ENCODE measurements at places on chromosomes 7 and 10.

GRCh38 chr10:79410315-79411094, 34.9 kb downstream of the ZCCHC24 start:
- DNase-seq, result no peak

- DNase-seq, result no peak
Observed at GRCh38 chr10:114547514-114547913, 110.6 kb downstream of the ABLIM1 start.

- no peak for DNase-seq
Observed at GRCh38 chr10:115063701-115064658, 29.2 kb upstream of the ATRNL1 start.

DNA sequence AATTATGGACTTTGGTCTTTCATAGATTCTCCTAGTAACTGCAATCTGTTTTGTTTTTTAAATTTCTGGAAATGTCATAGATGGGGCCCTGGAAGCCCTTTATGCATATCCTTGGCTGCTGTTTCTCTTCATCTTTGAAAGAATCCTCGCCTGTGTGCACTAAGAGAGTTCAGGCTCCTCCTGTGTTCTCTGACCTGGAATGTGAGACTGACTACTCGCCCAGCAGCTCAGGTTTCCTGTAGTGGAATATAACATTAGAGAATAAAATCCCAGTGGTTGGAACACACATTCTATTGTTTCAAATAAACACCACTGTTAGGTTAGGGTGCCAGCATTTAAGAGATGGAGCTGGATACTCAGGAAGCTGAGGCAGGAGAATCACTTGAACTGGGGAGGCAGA, 56.3 kb downstream of the WDFY4 start:
- DNase-seq, result no peak

DNA sequence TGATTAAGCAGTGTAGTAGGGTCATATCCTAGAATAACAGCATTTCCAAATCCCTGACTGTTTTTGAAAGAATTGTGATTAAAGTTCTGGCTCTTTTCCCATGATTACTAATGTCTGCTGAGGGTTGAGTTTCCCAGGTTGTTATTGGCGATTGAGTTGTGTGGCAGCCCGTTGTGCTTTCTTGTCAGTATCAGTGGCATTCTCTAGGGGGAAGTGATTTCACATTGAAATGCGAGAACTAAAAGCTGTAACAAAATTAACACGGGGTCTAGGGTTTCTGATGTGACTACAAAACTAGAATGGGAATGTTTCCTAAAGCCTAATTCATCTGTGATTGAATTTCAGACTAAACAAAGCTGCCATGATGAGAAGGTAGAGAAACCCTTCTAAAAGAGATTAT, 349.4 kb downstream of the EXOC4 start:
- no peak for DNase-seq

- no peak for DNase-seq
Observed at GRCh38 chr10:2208106-2208505, 470.8 kb upstream of the ADARB2 start.

GRCh38 chr10:80260295-80261243, 28.9 kb downstream of the MAT1A start:
- DNase-seq, result no peak

DNA sequence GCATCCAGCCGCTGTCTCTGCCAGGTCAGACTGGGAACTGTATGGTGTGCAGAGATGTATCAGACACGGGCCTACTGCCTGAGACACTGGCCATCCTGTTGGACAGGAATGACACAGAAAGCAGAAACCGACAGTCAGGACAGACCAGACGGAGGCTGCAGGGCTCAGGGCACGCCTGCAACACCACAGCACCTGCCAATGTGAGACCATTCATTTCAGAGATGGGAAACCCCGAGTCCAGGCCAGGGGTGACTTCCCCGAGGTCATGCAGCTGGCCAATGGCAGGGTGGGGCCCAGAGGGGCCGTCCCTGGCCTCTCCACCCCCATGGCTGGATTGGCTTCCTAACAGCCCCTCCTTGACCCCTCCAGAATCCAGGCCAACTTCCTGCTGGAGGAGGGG, 34.7 kb downstream of the GRID1 start:
- no peak for DNase-seq

DNA sequence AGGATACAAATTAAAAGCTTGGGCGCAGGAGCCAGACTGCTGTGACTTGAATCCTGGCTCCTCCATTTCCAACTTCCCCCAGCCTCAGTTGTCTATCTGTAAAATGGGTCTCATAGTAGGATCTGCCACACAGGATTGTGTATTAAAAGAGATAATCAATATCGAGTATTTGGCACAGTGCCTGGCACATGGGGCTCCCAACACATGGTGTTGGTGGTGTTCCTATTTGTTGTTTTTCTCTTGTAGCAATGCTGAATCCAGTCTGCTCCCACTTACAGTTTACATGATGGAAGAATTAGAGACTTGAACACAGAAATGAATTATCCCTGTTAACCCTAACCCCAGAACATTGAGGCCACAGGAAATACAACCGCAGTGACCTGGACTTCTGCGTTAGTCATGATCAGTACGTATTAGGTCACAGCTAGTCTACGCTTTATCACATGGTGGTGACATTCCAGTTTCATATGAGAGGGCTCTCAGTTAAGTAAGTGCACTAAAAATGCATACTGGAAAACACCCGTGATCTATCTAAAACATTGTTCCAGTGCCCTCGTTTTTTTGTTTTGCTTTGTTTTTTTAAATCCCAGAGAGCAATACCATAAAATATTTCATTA, 169.5 kb upstream of the KLF14 start:
- DNase-seq, result no peak

- DNase-seq, result no peak
Observed at GRCh38 chr10:306007-306674, 170.9 kb downstream of the ZMYND11 start.

GRCh38 chr10:63825766-63826165, 304.6 kb downstream of the REEP3 start:
- no peak for DNase-seq

GRCh38 chr10:98620503-98620902, 173.8 kb upstream of the HPS1 start:
- no peak for DNase-seq

DNA sequence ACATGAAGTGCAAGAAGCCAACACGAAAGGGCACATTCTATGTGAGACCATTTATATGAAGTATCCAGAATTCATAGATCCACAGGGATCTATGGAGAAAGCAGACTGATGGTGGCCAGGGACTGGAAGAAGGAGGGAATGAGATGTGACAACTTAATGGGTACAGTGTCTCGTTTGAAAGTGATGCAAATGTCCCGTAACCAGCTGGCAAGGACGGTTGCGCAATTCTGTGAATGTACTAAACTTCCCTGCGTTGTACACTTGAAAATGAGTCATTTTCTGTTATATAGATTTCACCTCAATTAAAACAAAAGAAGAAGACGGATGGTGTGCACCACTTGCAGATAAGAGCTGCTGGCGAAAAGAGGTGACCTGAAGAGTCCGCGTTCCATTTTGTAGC, 861.1 kb downstream of the TYW1 start:
- no peak for DNase-seq

DNA sequence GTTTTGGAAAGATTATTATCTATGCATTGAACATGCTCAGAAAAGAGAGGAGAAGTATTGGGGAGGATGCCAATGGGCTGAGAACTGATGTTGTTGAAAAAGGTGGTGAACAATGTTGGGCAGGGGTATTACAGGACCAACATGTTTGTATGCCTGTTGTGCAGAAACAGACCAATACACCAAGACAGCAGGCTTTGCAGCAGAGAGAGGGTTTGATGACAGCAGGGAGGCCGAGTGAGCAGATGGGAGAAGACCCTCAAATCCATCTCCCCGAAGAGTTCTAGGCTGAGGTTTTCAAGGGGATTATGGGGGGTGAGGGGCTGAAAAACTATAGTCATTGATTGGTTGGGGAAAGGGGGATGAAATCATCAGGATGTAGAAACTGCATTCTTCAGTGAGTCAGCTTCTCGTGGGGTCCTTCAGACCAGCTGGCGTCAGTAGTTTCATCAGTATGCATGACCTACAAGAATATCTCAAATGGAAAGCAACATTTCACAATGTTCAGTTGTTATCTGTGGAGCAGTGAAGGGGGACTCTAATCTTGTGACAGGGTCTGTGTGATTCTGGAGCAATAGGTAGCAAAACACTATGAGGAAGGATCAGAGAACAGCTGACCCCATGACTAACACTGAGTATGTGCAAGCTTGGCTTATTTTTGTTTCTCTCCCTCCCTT, 167.8 kb downstream of the BAMBI start:
- no peak for DNase-seq

DNA sequence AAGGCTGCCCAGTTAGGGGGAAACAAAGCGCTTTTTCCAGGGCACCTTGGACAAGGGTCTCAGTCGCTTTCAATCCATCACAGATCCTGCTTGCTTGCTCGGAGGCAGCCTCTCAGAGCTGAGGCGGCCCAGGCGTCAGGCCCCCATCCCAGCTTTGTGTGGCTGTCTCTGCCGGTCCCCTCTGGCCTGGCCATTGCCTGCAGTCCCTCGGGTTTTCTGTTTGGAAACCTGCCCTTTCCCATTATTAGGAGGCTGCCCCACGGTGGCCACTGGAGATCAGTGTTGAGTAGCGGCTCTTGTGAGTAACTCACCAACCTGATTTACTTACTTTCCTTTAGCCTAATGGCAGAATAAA, 216.1 kb downstream of the GLRX3 start:
- no peak for DNase-seq

DNA sequence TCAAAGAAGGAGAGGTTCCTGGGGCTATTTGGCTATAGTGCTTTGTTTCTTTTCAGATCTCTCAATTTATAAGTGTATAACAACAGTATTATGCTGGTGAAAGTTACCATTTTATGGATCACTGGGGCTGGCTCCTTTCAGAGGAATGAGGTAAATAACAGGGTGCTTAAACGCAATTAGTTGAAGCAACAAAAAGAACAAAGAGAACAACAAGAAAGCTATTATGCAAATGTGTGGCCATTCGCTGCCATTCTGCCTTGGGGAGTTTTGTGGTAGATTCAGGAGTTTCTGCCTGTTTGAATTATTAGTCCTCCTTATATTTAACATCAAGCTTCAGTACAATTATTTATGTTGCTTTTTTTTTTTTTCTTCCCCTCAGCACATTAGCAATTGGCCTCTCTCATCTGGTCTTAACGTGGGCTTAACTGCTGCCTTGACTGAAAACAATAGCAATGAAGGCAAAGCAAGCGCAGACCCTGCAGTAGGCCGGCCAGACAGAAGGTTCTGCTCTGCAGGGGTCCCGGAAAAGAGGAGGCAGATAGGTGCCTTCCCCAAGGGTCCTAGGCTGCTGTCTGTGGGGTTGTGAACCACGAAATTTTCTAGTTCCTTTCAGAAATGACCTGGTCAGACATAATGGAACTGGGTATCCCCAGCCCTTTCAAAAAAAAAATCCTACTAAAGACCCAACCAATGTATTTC, 339.9 kb upstream of the PODXL start:
- no peak for DNase-seq

GRCh38 chr10:49298983-49299815, at the start of gene C10orf71:
Gene C10orf71, plus strand, starts transcription at chr10:49299170. Its CDS starts 23,376 bp downstream, at chr10:49322546.
- no peak for DNase-seq

DNA sequence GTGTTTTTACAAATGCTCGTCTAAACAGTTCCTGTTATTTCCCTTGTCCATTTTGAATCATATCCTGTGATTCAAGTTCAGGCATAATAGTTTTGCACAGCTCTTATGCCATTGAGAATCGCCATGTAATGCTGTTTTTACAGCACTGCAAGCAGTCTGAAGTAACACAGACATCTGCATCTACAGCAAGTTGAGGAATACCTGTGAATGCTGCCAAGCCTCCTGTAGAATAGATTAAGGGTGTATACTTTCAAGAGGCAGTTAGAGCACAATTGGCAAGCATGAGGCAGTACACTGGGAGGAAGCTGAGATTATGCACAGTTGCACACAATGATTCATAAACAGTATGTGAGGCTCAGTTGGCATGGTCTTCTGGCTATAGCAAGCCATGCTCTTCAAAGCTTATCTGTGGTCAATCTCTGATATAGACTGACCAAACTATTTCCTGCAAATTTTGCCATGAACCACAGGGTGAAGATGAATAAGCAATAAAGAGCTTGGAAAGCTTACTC, 121.9 kb upstream of the AKR1E2 start:
- no peak for DNase-seq

GRCh38 chr7:110051372-110051771, 1039.6 kb upstream of the LRRN3 start:
- no peak for DNase-seq

DNA sequence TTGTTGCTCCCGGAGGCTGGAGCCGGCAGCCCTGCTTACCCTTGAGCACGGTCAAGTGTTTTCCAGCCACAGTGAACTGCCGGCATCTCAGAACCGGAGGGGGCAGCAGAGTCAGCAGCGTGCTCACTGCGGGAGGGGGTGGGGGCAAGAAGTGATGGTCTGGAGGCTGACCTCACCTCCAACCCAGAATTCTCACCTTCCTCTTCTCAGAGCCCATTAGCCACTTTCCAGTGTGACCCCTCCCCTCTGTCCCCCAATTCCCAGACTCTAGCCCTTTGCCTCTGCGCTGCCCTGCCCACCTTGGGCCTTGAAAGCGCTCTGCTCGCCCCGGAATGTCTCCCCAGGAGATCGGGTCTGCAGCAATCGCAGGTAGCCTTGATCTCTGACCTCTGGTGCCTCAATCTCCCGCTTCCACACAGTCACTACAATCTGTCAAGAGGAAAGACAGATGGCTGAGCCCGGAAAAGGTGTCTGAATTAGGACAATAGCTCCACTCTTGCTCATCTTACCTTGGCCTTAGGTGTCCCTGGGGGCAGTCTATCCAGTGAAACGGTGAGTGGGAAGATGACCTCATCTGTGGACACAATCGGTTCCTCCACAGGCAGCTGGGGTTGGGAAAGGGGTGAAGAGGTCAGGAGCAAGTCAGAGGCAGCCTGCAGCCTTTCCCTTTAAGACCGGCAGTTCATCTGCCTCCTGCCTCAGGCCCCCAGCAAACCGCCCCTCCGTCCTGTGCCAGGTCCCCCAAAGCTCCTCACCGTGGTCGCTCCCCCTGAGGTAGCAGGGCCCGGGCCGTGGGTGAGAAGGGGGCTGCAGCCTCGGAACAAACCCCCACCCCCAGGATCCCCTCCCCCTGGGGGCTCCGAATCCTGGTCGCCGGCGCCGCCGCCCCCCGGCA, 942 bp downstream of the TRAPPC14 start:
- no peak for DNase-seq

DNA sequence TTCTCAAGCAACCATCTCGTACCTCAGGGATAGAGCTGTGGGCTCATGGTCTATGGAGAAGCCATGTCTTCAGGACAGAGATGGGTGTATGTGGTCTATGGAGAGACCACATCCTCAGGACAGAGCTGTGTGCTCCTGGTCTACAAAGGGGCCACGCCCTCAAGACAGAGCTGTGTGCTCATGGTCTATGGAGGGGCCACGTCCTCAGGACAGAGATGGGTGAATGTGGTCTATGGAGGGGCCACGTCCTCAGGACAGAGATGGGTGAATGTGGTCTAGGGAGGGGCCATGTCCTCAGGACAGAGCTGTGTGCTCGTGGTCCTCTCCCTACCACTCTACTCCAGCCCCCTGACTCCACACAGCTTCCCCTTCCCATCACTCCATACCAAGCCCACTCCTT, 117.8 kb downstream of the WDR37 start:
- DNase-seq, result no peak

- DNase-seq, result no peak
Observed at GRCh38 chr7:94374231-94374630, 20.5 kb upstream of the COL1A2 start.
